Stimulated activated naive B cell treated with anti-CD40 and anti-IgM and Interleukin-4, amounts not matched to agents 10 μg/mL and 1 μg/mL and 100 μg/mL, for 72 hours (primary cell): ENCODE measurements at places on chromosomes 1 and 21.

DNA sequence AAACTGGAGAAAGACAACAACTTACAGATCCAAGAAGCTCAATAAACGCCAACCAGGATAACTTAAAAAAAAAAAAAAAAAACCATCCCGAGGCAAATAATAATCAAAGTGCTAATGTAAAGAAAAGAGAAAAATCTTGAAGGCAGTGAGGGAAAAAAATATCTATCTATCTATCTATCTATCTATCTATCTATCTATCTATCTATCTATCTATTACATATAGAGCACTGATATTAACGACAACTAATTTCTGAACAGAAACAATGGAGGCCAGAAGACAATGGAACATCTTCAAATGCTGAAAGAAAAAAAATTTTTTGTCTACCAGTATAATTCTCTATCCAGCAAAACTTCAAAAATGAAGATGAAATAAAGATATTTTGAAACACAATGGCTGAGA is 18.0 kb downstream of the PACC1 start:
- no peak overlapping the region for H3K27ac ChIP-seq
- no peaks in the 10 kb centered on the region for H3K27me3 ChIP-seq
- H3K4me3 ChIP-seq = no peak overlapping the region
- no peak for DNase-seq
- peaks cover 10% of the 10 kb centered on the region for H3K4me1 ChIP-seq

DNA sequence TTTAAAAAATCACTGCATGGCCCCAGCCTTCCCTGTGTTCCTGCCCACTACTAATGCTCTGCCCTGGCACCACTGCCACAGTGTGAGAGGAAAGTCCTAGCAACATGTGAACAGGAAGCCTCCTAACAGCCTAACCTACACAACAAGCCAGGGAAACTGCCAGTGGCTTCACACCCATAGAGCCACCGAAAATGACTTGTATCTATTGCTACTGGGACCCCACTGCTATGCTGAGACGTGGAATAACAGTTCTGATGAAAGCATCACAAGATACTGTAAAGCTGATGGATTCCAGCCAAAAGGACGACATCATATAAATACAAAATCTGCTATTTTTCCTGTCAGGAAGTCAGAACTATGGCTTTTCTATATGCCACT is 74.9 kb downstream of the JAK1 start:
- no peak for DNase-seq
- H3K27me3 ChIP-seq = no peaks in the 10 kb centered on the region
- peak overlapping the region; percentile 43 for H3K27ac ChIP-seq
- H3K4me3 ChIP-seq = no peak overlapping the region

GRCh38 chr21:46393451-46393940 is 65.2 kb upstream of the DIP2A start:
- H3K4me1 ChIP-seq = no peaks in the 10 kb centered on the region
- H3K27me3 ChIP-seq = no peaks in the 10 kb centered on the region
- H3K4me3 ChIP-seq = no peak overlapping the region
- peaks cover 63% of the 10 kb centered on the region for H3K36me3 ChIP-seq

GRCh38 chr1:106620521-106620954 is 435.9 kb upstream of the PRMT6 start:
- no peak overlapping the region for H3K4me3 ChIP-seq
- no peaks in the 10 kb centered on the region for H3K27me3 ChIP-seq
- H3K27ac ChIP-seq = no peak overlapping the region
- no peaks in the 10 kb centered on the region for H3K4me1 ChIP-seq
- no peak for DNase-seq
- no peaks in the 10 kb centered on the region for H3K36me3 ChIP-seq

DNA sequence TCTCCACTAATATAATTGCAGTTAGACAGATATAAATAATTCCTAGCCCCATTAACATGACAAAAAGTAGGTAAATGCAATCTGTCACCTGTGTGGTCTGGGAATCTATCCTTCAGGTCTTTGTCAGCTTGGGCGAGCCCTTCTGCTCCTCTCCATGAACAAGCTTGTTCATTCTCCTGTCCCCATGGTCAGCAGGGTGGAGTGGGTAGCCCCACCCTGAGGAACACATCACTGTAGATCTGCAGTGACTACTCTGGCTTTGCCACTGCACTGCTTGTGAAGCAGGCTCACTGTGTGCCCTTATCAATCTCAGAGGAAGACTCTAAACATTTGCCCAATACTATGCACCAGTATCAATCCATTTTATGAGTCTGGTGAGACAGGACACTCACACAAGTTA is 279.0 kb downstream of the MATN1 start:
- no peak overlapping the region for H3K4me3 ChIP-seq
- H3K27me3 ChIP-seq = peaks cover 9% of the 10 kb centered on the region
- no peaks in the 10 kb centered on the region for H3K4me1 ChIP-seq
- DNase-seq = no peak
- H3K27ac ChIP-seq = no peak overlapping the region
- no peaks in the 10 kb centered on the region for H3K36me3 ChIP-seq

DNA sequence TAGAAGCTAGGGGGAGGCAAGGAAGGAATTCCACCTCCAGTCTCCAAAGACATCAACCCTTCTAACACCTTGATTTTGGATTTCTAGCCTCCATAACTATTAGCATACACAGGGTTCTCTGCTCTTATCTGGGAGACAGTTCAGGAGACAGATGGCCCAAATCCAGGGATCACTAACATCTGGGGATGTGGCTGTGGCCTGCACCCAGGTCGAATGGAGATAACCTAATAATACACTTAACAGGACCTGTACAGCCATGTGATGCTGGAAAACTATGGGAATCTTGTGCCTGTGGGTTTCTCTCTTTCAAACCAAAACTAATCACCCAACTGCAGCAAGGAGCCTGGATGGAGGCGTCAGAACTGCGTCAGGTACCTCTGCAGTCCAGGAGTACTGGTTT is 47.6 kb downstream of the KIAA0319L start:
- peaks cover 38% of the 10 kb centered on the region for H3K36me3 ChIP-seq
- H3K4me1 ChIP-seq = peaks cover 53% of the 10 kb centered on the region
- H3K27ac ChIP-seq = no peak overlapping the region
- H3K27me3 ChIP-seq = no peaks in the 10 kb centered on the region

DNA sequence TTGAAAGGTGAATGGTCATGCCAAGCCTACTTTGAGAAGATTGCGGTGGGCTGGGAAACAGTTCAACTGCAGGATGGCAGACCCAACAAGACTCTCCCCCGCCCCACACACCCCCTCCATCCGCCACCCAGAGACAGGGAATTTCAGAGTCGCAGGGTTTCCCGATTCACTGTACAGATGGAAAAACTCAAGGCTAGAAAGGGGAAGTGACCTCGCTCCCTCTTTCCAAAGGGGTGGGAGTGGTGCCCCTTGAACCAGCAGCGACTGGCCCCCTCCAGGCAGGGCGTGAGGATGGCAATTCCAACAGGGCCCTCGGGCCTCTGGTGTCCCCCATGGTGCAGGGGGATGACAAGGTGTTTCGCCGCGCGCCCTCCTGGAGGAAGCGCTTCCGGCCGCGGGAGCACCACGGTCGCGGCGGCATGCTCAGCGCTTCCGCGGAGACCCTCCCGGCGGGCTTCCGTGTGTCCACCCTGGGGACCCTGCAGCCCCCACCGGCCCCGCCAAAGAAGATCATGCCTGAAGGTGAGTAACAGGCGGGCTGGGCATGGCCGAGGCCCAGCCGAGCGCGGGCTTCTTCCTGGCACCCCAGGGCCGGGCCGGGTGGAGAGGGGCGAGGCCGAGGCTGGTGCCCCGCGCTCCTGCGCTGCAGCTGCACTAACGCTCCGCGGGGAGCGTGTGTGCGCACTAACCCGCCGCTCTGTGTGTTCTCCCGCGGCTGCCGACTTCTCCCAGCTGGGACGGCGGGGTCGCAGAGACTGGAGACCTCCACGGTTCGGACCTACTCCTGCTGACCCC is 10.4 kb downstream of the MYOG start:
- H3K4me1 ChIP-seq = peaks cover 11% of the 10 kb centered on the region
- H3K27me3 ChIP-seq = peaks cover 43% of the 10 kb centered on the region
- H3K4me3 ChIP-seq = peak overlapping the region; percentile 75

DNA sequence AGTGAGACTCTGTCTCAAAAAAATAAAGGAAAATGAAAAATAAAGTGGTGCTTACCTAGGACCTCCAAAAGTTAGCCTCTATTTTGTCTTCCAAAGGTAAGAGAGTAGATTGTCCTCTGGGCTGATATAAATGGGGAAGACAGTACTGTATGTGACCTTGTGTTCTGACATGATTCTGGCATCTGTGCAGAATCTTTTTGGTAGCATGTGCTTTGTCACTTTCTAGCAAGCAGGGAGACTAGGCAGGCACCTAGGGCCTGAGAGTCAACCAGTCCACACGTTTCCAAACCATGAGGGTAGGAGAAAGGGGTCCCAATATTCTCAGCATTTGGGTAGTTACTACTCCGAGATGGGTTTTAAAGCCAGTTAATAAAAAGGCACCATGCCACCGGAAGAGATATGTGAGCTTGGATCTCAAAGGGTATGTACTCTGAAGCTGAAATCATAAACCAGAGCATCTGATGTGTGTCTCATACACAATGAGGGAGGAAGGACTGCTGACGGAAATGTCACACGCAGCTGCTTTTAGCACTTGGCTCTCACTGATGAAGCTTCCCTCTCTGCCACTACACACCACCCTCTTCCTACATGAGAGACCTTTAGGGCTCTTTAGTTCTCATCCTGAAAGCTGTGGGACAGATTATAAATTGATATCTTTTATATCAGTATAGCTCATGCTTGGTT is 27.0 kb upstream of the SLC16A1 start:
- H3K27ac ChIP-seq = peak overlapping the region; percentile 51
- peaks cover 17% of the 10 kb centered on the region for H3K4me1 ChIP-seq
- peaks cover 14% of the 10 kb centered on the region for H3K36me3 ChIP-seq
- no peak for DNase-seq
- H3K4me3 ChIP-seq = no peak overlapping the region

- H3K27me3 ChIP-seq = peaks cover 7% of the 10 kb centered on the region
- no peak overlapping the region for H3K27ac ChIP-seq
- no peak for DNase-seq
- H3K4me3 ChIP-seq = no peak overlapping the region
These were observed 20.6 kb downstream of the NPR1 start for GRCh38 chr1:153698923-153699714.
